Naive thymus-derived CD4-positive, alpha-beta T cell (primary cell): ENCODE measurements at places on chromosomes 2 and 18. TPM values are rescaled to one million over a fixed set of nuclear protein-coding genes. Genes with fewer than 3 reads are reported as not detected.

GRCh38 chr18:52577795-52578194, 237.8 kb downstream of the DCC start:
- no peak overlapping the region for H3K4me3 ChIP-seq
- H3K4me1 ChIP-seq: no peaks in the 10 kb centered on the region
- DNase-seq: no peak
- H3K27me3 ChIP-seq: no peaks in the 10 kb centered on the region
- H3K36me3 ChIP-seq: no peaks in the 10 kb centered on the region

Gene GPR75
- total RNA-seq: 5.0 TPM

- H3K27ac ChIP-seq: no peak overlapping the region
- no peak overlapping the region for H3K4me3 ChIP-seq
- H3K4me1 ChIP-seq: no peaks in the 10 kb centered on the region
- H3K36me3 ChIP-seq: peaks cover 14% of the 10 kb centered on the region
- no peak for DNase-seq
Observed at GRCh38 chr18:41999751-42000150, 44.7 kb downstream of the PIK3C3 start.

GRCh38 chr2:203918264-203918663, 18.3 kb upstream of the ICOS start:
- DNase-seq: no peak
- H3K27me3 ChIP-seq: no peaks in the 10 kb centered on the region
- no peak overlapping the region for H3K4me3 ChIP-seq
- H3K36me3 ChIP-seq: no peaks in the 10 kb centered on the region
- no peak overlapping the region for H3K27ac ChIP-seq

Gene REG3A
- not detected in 2 replicates for total RNA-seq

DNA sequence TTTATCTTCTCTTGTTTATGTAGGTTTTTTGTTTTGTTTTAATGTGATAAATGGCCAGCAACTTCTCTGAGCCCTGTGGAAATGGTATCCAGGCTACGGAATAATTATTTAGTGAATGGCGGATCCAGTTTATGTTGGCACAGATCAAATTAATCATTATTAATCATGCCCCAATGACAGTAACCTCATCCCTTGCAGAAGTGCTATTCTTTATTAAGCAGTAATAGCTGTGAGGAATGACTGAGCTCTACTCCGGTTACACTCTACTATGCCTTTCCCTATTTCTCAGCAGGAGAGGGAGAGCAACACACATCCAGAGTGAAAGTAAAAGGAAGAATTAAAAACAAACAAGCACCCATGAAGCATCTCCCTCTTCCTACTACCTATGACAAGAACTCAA, 84.8 kb downstream of the SETBP1 start:
- H3K4me1 ChIP-seq: peaks cover 1% of the 10 kb centered on the region
- H3K36me3 ChIP-seq: no peaks in the 10 kb centered on the region
- DNase-seq: no peak
- no peaks in the 10 kb centered on the region for H3K27me3 ChIP-seq
- no peak overlapping the region for H3K27ac ChIP-seq

- H3K27me3 ChIP-seq: no peaks in the 10 kb centered on the region
- H3K4me1 ChIP-seq: no peaks in the 10 kb centered on the region
- H3K27ac ChIP-seq: no peak overlapping the region
- no peak overlapping the region for H3K4me3 ChIP-seq
- no peak for DNase-seq
- no peaks in the 10 kb centered on the region for H3K36me3 ChIP-seq
Observed at GRCh38 chr2:107932488-107932887, 53.8 kb upstream of the SLC5A7 start.

DNA sequence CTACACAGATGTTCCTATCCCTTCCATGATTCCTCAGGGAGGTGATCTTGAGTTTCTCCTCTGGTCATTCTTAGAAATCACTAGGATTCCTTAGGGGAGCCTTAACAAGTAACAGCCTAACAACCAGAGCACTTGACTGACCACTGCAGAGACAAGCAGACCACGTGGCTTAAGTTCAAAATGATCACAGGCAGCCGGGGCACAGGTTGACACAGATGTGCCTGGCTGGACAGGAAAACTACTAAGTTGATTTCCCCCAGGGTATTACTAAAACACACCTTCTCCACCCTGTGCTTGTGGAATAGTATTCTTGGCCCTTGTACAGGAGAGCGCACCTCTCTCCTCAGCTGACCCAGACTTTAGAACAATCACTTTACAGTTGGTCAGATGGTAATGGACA, 29.9 kb downstream of the ST3GAL5 start:
- peaks cover 34% of the 10 kb centered on the region for H3K36me3 ChIP-seq
- peaks cover 25% of the 10 kb centered on the region for H3K4me1 ChIP-seq
- no peaks in the 10 kb centered on the region for H3K27me3 ChIP-seq
- no peak overlapping the region for H3K27ac ChIP-seq

Gene MC2R
- total RNA-seq: not detected

DNA sequence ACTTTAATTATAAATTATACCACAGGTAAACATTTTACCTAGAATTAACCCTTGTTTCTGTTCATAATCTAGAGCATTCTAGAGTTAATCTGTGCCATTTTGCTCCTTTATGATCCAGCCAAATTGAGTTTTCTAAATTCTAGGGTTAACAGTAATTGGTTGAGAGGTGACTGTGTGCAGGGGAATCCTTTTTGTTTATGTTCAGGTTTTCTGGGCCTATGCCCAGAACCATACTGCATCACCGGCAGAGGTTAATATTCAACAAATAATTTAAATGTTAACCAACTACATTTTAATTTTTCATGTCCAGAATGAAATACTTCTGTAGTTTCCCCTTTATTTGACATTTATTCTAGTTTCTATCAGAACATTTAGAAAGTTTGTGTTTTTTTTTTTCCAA, 32.3 kb downstream of the CARF start:
- no peaks in the 10 kb centered on the region for H3K27me3 ChIP-seq
- DNase-seq: no peak
- H3K36me3 ChIP-seq: peaks cover 9% of the 10 kb centered on the region
- H3K27ac ChIP-seq: no peak overlapping the region
- H3K4me3 ChIP-seq: no peak overlapping the region

GRCh38 chr18:25042641-25043051, 309.3 kb downstream of the ZNF521 start:
- no peaks in the 10 kb centered on the region for H3K27me3 ChIP-seq
- H3K36me3 ChIP-seq: no peaks in the 10 kb centered on the region
- no peak for DNase-seq
- no peak overlapping the region for H3K27ac ChIP-seq
- no peak overlapping the region for H3K4me3 ChIP-seq

- no peaks in the 10 kb centered on the region for H3K4me1 ChIP-seq
- no peak overlapping the region for H3K4me3 ChIP-seq
- no peak overlapping the region for H3K27ac ChIP-seq
- no peaks in the 10 kb centered on the region for H3K27me3 ChIP-seq
Observed at GRCh38 chr18:40365526-40365925, 1589.5 kb upstream of the PIK3C3 start.

DNA sequence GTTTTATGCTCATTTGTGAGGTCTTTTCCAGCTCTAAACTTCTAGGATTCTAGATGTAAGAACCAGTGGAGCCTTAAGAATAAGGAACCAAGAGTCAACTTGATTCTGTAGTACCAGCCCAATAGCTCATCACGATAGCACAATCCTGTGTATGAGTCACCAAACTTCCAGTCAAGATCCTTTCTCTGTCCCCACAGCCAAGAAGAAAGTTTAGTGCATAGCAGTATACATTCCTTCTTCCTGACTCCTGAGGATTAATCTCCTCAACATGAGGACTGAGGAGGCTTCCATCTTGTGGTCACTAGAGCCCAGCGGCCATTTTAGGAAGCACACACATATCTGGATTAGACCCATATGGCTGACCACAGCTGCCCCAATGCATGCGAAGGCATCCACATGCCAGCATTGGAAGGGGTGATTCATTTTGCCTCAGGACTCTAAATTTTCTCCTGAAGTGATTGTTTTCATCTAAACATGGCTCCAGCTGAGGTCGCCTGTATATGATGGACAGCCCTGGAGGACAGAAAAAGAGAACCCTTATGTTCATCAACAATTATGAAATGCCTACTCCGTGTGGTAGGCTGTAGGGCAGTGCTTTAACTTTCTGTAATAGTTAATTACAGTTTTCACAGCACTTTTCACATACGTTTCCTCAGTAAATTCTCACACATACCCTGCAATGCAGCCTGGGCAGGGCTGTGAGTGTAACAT, 53.5 kb downstream of the RASGRP3 start:
- no peaks in the 10 kb centered on the region for H3K4me1 ChIP-seq
- DNase-seq: no peak
- no peak overlapping the region for H3K4me3 ChIP-seq
- no peak overlapping the region for H3K27ac ChIP-seq
- no peaks in the 10 kb centered on the region for H3K27me3 ChIP-seq

Gene TAF4B
- 12.1 and 13.1 TPM in 2 replicates for total RNA-seq

DNA sequence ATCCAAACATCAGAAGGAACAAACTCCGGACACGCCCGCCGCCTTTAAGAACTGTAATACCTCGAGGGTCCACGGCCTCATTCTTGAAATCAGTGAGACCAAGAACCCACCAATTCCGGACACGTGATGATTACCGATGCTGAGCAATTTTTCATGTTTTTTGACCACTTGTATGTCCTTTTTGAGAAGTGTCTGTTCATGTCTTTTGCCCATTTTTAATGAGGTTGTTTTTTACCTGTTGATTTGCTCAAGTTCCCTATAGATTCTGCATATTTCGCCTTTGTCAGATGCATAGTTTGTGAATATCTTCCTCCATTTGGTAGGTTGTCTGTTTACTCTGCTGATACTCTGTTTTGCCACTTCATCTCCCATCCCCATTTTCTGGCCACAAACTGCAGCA, 150.4 kb downstream of the IRS1 start:
- no peak for DNase-seq
- H3K27me3 ChIP-seq: no peaks in the 10 kb centered on the region
- H3K36me3 ChIP-seq: no peaks in the 10 kb centered on the region
- H3K27ac ChIP-seq: no peak overlapping the region
- no peaks in the 10 kb centered on the region for H3K4me1 ChIP-seq
